ENCODE measurements at places on chromosomes 3 and 15. TPM values are rescaled to one million over a fixed set of nuclear protein-coding genes. Genes with fewer than 3 reads are reported as not detected.

DNA sequence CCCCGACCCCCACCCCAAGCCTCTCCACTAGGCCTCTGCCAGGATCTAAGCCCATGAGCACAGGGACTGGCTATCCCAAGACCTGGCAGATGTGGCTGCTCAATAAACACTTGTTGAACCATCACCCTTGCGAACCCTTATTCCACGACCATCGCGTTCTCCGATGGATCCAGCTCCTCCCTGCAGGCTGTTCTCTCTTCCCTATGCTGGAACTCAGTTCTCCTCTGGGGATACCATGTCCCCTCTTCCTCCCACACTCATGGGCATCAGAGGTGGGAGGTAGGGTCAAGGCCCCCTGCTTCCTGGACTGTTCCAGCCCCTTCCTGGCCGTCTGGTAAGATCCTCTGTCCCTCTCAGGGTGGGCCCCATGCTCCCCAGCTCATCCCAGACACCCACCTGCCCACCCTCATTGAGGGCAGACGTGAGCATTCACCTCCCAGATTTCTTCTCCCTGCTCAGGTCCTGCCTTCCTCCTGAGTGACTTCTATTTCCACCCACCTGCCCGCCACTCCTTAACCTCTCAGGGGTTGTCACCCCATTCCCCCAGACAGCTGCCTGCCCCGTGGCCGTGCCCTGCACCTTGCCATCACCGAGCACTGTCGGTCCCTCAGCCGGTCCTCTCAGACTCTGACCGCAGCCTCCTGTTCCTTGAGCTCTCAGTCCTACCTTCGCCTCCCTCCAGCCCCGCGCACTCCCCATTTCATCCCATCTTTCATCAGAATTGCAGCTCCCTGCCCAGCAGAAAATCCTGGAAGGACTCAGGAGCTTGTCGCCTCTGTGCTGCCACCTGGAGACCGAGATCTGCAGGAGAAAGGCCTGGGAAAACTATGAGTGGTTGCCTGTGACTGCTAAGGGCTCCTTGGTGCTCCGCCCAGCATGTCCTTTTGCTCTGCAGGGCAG lies 42.0 kb downstream of the PML start:
- H3K27ac ChIP-seq = no peak overlapping the region
- H3K36me3 ChIP-seq = peaks cover 51% of the 10 kb centered on the region
- DNase-seq = no peak
- H3K27me3 ChIP-seq = no peaks in the 10 kb centered on the region
- no peaks in the 10 kb centered on the region for H3K4me1 ChIP-seq

GRCh38 chr3:42610976-42611375 lies 10.5 kb downstream of the NKTR start:
- DNase-seq = no peak
- no peaks in the 10 kb centered on the region for H3K27me3 ChIP-seq
- H3K27ac ChIP-seq = peak overlapping the region; percentile 32
- peaks cover 31% of the 10 kb centered on the region for H3K36me3 ChIP-seq
- H3K4me1 ChIP-seq = peaks cover 23% of the 10 kb centered on the region

- no peaks in the 10 kb centered on the region for H3K27me3 ChIP-seq
- H3K27ac ChIP-seq = no peak overlapping the region
- DNase-seq = no peak
- H3K4me3 ChIP-seq = no peak overlapping the region
These were observed 566.7 kb upstream of the NECTIN3 start for GRCh38 chr3:110504901-110505300.

DNA sequence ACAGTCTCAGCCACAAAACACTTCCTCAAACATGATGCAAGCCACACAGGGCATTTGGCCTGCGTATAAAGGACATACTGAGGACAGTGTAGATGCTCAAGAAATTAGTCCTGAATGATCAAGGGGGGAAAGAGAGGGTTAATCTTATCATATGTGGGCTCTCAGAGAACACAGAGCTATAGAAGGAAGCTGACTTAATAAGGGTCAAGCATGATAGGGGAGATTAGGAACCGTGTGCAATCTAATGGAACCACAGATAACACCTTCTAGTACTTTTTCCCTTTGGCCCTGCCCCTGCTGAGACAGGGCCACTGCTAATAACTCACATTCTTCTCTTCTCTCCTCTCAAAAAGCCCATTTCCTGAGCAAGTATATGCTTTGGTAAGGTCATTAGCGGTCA lies 114.1 kb upstream of the ADAMTS9 start:
- no peak for DNase-seq
- H3K4me3 ChIP-seq = no peak overlapping the region
- no peaks in the 10 kb centered on the region for H3K4me1 ChIP-seq
- H3K36me3 ChIP-seq = no peaks in the 10 kb centered on the region
- H3K27ac ChIP-seq = no peak overlapping the region
- no peaks in the 10 kb centered on the region for H3K27me3 ChIP-seq

- H3K27me3 ChIP-seq = peaks cover 12% of the 10 kb centered on the region
- no peaks in the 10 kb centered on the region for H3K4me1 ChIP-seq
- no peak overlapping the region for H3K27ac ChIP-seq
These were observed 33.5 kb downstream of the PRTG start for GRCh38 chr15:55709458-55709857.

DNA sequence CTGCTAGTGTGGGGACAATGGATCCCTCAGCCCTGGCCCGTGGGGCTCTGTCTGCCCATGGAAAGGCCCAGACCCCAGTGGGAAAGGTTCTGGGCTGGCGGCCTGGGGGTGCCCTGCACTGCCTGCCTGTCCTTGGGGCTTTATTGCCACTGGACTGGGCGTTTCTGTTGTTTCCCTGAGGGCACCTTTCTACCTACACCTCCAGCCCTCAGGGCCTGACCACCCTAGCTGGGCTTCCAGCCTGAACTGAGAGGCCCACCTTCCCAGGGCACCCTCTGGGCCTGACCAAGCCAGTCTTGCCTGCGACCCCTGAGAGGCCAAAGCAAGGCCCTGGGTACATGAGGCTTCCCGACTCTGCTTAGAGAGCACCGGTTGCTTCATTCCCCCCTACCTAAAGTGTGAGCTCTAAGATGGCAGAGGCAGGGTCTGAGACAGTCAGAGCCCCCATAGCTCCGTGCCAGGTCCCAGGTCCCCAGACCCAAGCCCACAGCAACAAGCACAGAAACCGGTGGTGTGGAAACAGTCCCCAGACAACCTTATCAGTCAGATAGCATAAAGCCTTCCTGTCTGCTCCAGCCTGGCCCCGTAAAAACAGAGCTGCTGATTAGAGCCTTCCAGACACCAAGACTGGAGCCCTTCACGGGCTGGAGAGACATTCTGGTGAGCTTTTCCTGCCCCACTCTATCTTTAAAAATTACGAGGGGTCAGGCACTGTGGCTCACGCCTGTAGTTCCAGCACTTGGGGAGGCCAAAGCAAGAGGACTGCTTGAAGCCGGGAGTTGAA lies 102.8 kb downstream of the CHSY1 start:
- H3K4me1 ChIP-seq = peaks cover 3% of the 10 kb centered on the region
- no peaks in the 10 kb centered on the region for H3K36me3 ChIP-seq
- no peaks in the 10 kb centered on the region for H3K27me3 ChIP-seq
- H3K27ac ChIP-seq = no peak overlapping the region
- DNase-seq = no peak

Gene NCEH1
- 0.50 TPM for total RNA-seq

Gene THSD4
- not detected for total RNA-seq

DNA sequence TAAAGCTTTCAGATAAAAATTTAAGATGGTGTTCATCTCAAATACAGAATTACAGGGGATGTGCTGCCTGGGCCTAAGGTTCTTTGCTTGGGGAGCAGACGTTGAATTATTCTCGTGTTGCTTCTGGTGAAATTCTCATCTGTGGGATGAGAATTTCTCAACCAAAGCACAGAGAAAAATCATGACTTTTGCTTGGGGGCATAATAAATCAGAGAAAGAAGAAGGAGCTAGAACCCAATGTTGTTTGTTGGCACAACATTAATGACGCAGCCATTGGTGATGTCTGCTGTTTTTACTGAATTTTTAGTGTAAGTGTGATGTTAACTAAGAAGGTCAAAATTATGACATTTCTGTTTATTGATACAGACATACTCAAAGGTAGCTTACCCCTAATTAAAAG lies 35.7 kb downstream of the P3H2 start:
- H3K27me3 ChIP-seq = no peaks in the 10 kb centered on the region
- no peaks in the 10 kb centered on the region for H3K4me1 ChIP-seq
- H3K36me3 ChIP-seq = no peaks in the 10 kb centered on the region
- DNase-seq = no peak

Gene KLHL40
- not detected for total RNA-seq

Gene TMC3
- not detected for total RNA-seq

- H3K27me3 ChIP-seq = no peaks in the 10 kb centered on the region
- H3K27ac ChIP-seq = peak overlapping the region; percentile 85
- DNase-seq = peak; percentile 38
These were observed 2.3 kb downstream of the BBX start for GRCh38 chr3:107524841-107525643.

Gene NPAP1
- total RNA-seq = not detected

GRCh38 chr15:75646944-75647364 lies 758 bp upstream of the SNX33 start:
- peak overlapping the region; percentile 84 for H3K4me3 ChIP-seq
- no peaks in the 10 kb centered on the region for H3K27me3 ChIP-seq
- peak overlapping the region; percentile 1 for H3K27ac ChIP-seq
- no peak for DNase-seq

Data from CD4-positive, alpha-beta T cell (primary cell).